ENCODE measurements at places on chromosomes 6 and 20. TPM values are rescaled to one million over a fixed set of nuclear protein-coding genes. Genes with fewer than 3 reads are reported as not detected.

The EDN3 gene
- not detected for total RNA-seq

DNA sequence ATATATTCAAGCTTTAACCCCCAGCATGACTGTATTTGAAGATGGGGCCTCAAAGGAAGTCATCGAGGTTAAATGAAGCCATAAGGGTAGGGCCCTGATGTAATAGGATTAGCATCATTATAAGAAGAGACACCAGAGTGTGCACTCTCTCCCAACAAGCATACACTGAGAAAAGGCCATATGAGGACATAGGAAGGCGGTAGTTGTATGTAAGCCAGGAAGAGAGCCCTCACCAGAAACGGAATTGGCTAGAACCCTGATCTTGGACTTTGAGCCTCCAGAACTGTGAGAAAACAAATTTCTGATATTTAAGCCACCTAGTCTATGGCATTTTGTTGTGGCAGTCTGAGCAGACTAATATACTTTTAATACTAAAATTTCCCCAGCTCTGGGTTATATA is 150.1 kb upstream of the STXBP5 start:
- no peak for DNase-seq

The HLA-DQB1 gene
- total RNA-seq = 8.5 TPM

DNA sequence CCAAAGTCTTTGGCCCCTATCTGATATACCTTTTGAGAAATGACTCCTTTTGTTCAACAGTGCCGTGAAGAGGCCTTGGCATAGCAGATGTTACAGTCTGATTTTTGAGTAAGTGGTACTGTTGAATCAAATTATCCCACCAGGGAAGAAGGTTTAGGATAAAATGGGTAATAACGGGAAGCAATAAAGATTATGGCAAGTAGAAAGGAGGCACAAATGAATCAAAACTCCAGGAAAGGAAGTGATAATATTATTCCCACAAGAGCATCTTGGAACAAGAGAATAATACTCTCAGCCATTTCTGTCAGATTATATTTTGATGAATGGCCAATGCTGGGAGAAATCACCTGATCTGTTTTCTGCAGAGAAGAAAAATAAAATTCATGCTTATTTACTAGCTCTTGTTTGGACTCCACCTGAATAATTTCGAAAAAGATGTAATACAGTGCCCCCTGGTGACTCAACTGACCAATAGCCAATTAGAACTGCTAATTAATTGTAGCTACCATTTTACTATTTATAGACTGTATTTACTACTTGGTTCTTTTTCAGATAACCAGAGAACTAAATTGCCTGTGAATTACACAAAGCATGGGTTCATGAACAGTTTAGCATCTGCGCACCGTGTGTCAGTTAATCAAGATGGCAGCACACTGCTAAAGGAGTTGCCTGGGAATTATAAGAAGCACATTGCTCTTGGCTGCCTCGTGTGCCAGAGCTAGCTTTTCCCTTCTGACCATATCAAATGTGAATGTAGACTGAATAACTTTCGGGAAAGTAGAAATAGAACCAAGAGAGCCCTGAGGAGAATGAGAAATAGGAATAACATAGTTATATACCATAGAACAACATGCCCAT is 78.5 kb upstream of the TRDN start:
- DNase-seq = no peak

- no peak for DNase-seq
Measured at GRCh38 chr6:50842861-50843384, 24.3 kb downstream of the TFAP2B start.

The GSTA1 gene
- not detected for total RNA-seq

The CYP21A2 gene
- total RNA-seq = not detected

- no peak for DNase-seq
Measured at GRCh38 chr20:41072915-41073314, 44.3 kb downstream of the TOP1 start.

The RIN2 gene
- 61.4 TPM for total RNA-seq

The CABLES2 gene
- total RNA-seq = 10.9 TPM

- DNase-seq = no peak
Measured at GRCh38 chr6:158468666-158469065, 91.2 kb upstream of the TMEM181 start.

- no peak for DNase-seq
Measured at GRCh38 chr6:157908369-157909281, 73.0 kb upstream of the SYNJ2 start.

DNA sequence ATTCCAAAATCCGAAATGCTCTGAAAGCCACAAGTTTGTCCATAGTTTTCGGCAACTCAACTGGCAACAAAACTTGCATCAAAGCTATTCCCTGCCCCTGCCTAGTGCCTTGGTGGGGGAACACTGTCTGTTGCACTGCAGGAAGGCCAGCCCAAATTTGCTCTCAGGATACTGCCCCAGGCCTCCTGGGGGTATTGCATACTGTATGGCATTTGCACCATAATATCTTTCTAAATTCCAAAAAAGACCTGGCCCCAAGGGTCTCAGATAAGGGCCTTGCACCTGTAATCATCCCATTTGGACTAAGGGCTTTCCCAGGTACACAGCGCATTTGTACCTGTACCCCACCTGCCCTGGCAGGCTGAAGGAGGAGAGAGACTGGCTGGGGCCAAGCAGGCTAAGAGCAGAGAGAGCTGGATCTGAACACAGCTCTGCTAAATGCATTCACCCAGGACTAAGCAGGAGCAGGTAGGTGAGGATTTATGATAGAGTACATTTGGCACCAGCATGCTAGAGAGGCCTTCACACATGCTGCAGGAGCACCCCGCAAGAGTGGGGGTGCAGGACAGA is 4.0 kb upstream of the GRM4 start:
- DNase-seq = no peak

GRCh38 chr20:14335052-14335451 is 2.4 kb downstream of the FLRT3 start:
- DNase-seq = no peak

GRCh38 chr6:109073344-109074132 is 21.1 kb downstream of the SESN1 start:
- no peak for DNase-seq

The SLC17A1 gene
- not detected for total RNA-seq

The GPR6 gene
- not detected for total RNA-seq

- no peak for DNase-seq
Measured at GRCh38 chr6:75505424-75505823, 11.8 kb upstream of the FILIP1 start.

- peak; percentile 12 for DNase-seq
Measured at GRCh38 chr20:62997417-62998035, 9.2 kb downstream of the BHLHE23 start.

The SEMG1 gene
- not detected for total RNA-seq

- no peak for DNase-seq
Measured at GRCh38 chr6:22132656-22133055, 164.2 kb downstream of the PRL start.

DNA sequence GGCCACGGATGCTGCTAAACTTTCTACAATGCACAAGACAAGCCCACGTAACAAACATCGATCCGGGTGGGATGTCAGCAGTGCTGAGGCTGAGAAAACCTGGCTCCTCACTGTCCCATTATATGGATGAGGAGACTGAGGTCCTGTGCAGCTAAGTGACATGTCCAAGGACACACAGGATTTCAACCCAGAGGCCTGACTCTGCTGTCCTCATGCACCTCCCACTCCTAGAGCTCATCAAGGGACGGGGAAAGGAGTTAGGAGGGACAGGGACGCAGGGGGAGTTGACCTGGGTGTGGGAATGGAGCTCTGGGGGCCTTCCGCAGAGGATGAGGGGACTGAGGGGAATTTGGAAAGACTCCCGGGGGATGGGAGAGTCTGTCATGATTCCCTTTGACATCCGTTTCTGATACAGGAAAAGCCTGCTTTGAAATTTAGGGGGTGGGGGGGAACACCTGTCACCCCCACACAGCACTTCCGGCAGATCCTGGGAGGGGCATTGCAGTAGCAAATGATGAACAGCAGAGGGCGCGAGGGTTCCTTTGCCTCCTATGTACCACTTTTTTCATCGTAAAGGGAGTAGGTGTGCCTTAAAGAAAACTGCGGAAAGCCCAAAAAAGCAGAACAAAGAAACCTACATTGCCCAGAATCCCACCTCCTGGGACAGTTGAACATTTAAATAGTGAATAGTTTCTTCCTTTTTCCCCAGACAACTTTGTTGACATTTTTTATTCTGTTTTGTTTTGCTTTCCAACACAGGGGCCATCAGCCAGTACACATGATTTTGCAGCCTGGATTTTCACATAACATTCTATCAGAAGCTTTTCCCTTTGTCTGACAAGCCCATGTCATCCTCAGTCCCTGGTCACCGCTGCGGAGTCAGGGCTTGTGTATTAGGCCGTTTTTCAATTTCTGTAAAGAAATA is 48.6 kb downstream of the SLC2A10 start:
- DNase-seq = peak; percentile 37

DNA sequence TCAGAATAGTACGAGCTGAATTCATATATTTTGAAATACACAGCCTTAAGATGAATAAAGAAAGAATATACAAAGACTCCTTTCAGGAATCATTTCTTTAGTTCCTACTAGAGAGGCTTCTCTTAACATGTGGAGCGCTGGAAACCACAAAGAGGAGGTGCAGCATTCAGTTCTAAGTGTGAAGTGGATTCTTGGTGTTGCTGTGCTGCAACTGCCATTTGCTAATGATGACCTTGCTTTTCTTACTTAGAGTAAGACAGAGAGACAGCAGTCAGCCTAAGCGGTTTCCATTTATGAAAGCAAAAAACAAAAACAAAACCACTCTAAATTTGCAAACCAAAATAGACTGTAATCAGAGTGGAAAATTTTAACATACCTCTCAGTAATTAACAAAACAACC is 629.0 kb downstream of the EPHA7 start:
- no peak for DNase-seq

- DNase-seq = no peak
Measured at GRCh38 chr6:830667-831327, 137.9 kb upstream of the EXOC2 start.

DNA sequence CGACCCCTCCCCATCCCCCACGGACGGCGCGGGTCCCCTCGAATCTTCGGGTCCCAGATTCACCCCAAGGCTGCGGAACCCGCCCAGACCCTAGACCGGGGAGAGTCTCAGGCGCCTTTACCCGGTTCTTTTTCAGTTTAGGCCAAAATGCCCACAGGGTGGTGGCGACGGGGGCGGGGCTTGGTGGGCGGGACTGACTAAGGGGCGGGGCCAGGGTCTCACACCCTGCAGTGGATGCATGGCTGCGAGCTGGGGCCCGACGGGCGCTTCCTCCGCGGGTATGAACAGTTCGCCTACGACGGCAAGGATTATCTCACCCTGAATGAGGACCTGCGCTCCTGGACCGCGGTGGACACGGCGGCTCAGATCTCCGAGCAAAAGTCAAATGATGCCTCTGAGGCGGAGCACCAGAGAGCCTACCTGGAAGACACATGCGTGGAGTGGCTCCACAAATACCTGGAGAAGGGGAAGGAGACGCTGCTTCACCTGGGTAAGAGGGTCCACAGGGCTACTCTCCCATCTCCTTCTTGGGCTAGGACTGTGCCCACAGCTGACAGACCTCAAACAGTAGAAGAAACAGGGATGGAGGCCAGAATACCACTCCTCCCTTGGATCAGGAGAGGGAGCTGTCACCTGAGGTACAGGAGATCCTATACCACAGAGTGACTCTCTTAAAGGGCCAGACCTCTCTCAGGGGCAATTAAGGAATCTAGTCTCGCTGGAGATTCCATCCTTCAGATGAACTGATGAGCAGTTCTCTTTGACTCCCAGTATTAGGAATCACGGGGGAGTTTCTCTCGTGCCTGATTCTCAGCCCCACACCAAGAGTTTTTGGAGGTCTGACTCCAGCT is 942 bp downstream of the HLA-E start:
- DNase-seq = peak; percentile 79

The RIPPLY2 gene
- total RNA-seq = not detected

- no peak for DNase-seq
Measured at GRCh38 chr20:35908007-35908406, 46.3 kb downstream of the SCAND1 start.

DNA sequence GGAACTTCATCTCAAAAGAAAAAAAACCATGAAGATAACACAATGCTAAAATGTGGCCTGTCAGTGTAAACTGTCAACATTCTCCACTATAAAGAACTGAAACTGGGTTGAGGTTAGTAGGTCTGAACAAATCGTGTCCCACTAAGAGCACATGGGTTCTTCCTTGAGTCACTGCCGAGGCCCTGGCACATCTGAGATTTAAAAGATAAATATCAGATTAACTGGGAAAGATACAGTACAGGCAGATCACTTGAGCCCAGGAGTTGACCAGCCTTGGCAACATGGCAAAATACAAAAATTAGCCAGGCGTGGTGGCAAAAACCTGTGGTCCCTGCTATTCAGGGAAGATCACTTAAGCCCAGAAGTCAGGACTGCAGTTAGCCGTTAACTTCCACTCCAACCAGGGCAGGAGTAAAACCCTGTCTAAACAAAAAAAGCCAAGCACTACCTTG is 5.6 kb downstream of the EEF1A1 start:
- no peak for DNase-seq

- DNase-seq = no peak
Measured at GRCh38 chr6:148212366-148212765, 130.3 kb upstream of the SASH1 start.

The ADGRB3 gene
- 1.7 TPM for total RNA-seq

- DNase-seq = no peak
Measured at GRCh38 chr20:62219992-62220665, at the start of gene HRH3. Gene HRH3, minus strand, starts transcription at chr20:62220278. Its CDS starts 308 bp downstream, at chr20:62219970.

DNA sequence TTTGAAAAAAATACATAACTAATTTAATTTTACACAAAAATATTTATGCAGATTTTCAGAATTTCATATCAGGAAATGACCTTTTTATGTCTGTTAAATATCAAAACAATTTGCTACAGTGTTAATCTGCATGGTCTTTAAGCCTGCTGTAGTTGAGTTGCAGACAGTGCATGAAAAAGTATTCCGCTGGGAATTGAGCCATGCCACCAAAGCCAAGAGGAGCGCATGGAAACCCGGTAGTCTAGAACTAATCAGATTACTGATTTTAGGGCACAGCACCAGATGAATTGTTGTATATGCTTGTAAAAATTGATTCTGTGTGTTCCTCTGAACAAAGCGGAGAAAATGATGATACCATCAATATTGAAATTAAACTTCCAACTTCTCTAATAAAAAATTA is 34.3 kb upstream of the LAMP5 start:
- DNase-seq = no peak

DNA sequence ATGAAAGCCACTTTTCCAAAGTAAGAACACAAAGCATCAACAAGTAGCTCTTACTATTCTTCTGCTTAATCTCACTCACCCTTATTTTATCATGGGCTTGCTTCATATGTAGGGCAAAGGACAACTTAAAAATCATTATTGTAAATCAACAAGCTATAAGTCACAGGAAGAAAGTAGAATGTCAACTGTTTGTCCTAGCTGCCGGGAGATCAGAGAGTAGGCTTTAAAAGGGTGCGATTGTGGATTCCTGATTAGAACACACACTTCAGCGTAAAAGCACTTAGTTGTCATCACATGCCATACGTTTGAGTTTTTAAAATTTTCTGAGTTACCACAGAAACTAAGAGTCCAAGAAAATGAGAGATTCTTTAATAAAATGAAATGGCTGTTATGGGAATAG is 44.4 kb upstream of the NHSL1 start:
- DNase-seq = no peak

- DNase-seq = no peak
Measured at GRCh38 chr6:117267766-117268534, 2.6 kb downstream of the VGLL2 start.

- no peak for DNase-seq
Measured at GRCh38 chr6:166004471-166004870, 163.2 kb downstream of the TBXT start.

GRCh38 chr20:19661717-19662636 is 96.1 kb upstream of the RIN2 start:
- peak; percentile 40 for DNase-seq

Measured in heart right ventricle (tissue), 16 donors.